ENCODE measurements at places on chromosomes 3 and 15. TPM values are rescaled to one million over a fixed set of nuclear protein-coding genes. Genes with fewer than 3 reads are reported as not detected.

- DNase-seq: peak; percentile 94
Measured at GRCh38 chr3:10950476-10951294, 41.9 kb upstream of the SLC6A1 start.

DNA sequence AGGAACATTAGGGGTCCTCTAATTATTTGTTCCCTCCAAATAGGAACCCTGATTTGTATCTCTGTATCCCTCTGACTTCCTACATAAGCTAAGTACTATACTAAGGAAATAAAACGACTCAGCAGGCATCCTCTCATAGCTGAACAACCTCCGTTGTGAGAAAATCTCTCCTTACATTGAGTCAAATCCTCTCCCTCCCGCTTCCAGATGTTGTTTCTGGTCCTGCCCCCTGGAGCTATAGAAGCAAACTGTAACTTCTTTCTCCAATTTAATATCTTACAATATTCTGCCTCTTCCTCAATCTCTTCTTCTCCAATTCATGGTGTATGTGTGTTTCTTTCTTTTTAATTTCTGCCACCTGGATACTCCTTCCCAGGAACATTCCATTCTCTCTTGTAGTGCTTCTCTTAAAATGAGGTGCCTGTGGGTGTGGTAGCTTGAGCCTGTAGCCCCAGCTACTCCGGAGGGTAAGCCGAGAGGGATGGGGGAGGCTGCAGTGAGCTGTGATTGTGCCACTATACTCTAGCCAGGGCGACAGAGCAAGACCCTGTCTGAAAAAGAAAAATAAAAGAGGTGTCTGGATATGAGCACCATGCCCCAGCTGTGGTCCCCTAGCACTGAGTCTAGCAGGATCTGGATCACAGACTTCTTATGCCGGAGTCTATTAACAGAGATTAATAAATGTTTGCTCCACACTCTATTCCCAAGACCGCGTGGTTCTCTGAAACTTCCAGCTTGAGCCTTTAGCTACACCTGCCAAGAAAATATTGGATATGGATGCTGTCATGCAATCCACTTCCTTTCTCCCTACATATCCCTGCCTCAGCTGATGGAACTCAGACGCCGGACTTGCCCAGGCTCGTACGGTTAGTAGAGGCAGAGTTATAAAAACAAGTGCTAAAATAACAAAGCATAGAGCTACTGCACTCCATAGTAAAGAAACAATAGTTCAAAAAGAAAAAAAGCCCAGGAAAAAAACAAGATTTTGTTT lies 42.9 kb upstream of the NEO1 start:
- no peak for DNase-seq

GRCh38 chr3:30084971-30085403 lies 521.4 kb upstream of the TGFBR2 start:
- DNase-seq: no peak

DNA sequence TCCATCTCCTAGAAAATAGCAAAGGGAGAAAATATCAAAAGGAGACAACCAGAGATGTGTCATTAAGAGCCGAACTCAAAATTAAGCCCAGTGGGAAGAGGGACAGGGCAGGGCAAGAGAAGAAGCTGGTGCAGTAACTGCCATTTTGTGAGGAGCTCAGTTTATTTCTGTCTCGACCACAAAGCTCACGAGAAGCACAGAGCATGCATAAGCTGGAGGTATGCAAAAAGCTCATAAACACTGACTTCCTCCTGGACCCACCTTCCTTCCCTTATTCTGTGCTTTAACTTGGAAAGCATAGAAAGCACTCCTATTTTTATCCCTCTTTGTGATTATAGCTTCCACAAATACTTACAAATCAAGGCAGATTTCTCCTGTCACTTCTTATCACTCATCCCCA lies 81.3 kb downstream of the DGKG start:
- DNase-seq: no peak

Gene TJP1
- 74.3 TPM for total RNA-seq

Gene LSMEM2
- total RNA-seq: not detected

Gene PLA2G4D
- not detected for total RNA-seq

Gene CLDND1
- total RNA-seq: 59.2 TPM
